ENCODE measurements at places on chromosomes 6 and 20. TPM values are rescaled to one million over a fixed set of nuclear protein-coding genes. Genes with fewer than 3 reads are reported as not detected.
A peak's percentile ranks its signal among the peaks of the same experiment; 100 is the strongest.

DNA sequence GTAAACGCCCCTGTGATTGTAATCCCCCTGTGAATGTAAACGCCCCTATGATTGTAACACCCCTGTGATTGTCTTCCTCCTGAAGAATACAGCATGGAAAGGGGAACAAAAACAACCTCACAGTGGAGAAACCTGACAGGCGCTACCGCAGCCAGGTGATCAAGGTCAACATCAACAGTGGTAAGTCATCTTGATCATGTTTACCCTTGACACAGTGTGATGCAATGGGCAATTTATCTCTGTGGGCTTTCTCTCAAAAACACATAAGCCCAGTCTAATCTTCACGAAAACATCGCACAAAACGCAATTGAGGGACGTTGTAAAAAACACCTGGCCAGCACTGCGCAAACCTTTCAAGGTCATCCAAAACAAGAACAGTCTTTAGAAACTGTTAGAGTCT, 277.2 kb downstream of the PRKN start:
- no peak for DNase-seq

DNA sequence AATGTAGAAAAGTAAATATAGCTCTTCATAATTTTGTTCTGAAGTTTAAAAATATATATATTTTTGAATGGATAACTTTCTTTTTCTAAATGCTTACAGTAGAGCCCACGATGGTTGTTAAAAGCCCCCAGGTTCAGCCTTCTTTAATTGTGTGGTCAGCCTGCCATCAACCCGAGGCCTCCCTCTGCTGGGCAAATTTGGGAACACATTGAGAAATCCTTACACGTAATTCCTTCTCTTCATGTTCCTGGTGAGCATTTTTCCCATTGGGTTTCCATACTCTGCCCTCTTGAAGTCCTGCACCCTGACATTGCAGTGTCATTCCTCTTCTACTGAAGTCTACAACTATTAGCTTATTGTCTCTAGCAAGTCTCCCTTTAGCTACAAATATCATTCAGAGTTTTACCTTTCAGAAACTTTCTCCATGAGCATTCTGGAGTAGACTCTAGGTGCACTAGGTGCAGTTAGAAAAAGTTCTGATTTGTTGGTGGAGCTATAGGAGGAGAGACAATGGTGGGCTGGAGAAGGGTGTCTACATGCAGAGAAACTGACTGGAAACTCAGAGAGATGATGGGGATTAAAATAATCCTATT, 40.6 kb downstream of the TRIM38 start:
- peak; percentile 72 for DNase-seq

GRCh38 chr6:26534681-26535465, 3.3 kb upstream of the HMGN4 start:
- no peak for DNase-seq

GRCh38 chr6:105814745-105815536, 271.2 kb upstream of the PRDM1 start:
- no peak for DNase-seq

DNA sequence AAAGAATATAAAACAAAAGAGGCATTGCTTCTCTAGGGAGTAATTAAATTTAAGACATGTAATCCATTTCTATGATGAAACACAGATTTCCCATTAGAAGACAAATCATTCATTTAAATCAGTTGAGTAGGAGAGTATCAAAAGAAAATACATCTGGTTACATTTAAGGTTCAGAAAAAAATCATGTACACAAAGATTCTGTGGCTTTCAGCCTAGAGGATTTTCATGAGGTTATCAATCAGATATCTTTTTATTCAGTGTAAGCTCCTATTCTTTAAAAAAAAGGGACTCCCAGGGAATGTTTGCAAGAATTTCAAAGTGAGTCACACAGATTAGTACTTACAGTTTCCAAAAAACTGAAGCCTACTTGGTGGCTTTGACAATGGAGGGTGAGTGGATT, 24.9 kb downstream of the COL21A1 start:
- no peak for DNase-seq

DNA sequence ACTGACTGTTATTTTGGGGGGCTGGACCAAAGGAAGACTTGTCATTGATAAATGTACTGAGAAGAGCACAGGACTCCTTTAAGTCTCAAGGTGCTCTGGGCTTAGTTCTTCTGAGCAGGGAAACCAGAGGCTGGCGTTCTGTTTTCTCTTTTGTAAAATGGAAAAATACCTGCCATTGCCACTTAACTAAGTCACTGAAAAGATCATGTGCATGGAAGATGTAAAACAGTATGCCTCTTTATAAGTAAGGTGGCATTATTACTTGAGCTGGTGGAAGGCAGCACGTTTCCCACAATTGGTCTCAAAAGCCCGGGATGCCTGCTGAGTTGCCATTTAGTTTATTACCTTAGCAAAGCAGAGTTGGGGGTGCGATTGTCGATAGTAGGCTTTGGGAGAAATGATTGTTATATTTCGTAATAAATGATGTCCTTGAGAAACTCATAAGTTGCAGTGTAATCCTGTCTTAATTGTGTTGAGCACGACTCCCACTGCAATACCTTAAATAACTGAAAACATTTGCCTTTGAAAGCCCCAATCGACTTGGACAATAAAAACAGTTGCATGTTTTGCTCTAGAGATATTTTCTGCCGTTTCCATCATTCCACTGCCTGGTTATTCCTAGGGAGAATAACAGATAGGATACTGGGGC, 3.6 kb downstream of the JARID2 start:
- no peak for DNase-seq

DNA sequence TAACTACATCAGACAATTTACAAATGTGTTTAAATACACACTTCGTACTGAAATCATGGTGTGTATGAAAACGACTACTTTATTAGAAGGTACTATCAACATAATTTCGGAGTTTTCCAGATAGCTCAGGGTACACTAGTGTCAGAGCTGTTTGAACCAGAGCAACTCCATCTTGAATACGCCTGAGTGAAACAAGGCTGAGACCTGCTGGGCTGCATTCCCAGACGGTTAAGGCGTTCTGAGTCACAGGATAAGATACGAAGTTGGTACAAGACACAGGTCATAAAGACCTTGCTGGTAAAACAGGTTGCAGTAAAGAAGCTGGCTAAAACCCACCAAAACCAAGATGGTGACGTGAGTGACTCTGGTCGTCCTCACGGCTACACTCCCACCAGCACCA, 167.6 kb downstream of the THBS2 start:
- no peak for DNase-seq

DNA sequence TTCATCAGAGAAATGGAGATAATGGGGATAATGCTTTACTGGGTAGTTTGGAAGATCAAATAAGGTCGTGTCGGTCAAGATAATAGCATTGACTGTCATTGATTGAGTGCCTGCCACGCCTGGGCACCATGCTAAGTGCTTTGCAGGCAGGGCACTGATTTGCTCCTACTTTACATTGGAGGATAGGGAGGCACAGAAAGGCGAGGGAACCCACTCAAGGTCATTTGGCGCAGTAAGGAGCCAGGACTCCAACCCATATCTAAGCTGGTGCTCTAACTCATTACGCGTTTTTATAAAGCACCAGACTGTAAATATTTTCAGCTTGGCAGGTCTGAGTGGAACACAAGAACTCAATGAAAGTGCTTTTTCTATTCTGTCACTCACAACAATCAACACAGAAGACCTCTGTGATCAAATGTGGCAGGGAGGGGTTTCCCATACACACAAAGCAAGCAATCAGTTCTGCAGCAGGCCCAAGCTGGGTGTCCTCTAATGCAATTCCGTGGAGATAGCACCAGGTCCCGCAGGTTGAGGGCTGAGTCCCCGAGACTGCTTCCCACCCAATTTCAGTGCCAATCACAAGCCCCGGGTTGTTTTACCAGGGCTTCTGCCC, 373.6 kb downstream of the CDH26 start:
- no peak for DNase-seq

DNA sequence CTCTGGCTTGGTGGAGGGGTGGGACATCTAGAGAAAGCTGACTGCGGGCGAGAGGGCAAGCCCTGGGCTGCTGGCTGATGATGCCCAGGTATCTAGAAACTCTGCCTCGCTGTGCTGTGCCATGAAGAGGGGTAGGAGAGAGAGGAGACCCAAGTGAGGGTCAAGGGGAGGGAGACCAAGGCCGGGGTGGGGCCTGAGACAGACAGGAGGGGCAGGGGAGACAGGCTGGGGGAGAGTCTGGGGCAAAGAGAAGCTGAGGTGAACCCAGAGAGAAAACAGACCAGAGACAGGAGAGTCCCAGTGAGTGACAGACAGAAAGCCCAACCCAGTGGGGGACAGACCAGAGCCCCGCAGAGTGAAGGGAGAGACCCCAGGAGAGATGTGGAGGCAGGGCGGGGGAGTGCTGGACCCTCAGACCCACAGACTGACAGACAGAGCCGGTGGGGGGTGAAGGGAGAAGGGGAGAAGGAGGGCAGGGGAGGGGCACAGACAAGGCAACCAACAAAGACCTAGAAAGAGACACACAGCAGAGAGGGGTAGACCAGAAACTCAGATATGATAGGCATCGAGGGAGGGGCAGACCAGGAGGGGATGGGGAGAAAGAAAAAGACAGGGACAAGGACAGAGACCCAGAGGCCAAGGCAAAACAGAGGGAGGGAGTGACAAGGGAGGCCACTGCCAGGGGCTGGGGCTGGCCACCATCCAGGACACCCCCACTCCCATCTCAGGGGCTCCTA, 5.9 kb downstream of the TEAD3 start:
- no peak for DNase-seq

GRCh38 chr20:62308102-62308822, 5.5 kb downstream of the ADRM1 start:
- no peak for DNase-seq

Gene GRM1
- polyA plus RNA-seq = 0.02 TPM

Gene GID8
- polyA plus RNA-seq = 8.9 TPM

Gene HCRTR2
- polyA plus RNA-seq = 0.16 TPM

Gene LPA
- not detected for polyA plus RNA-seq

Gene BHLHE23
- polyA plus RNA-seq = not detected
